Stimulated activated CD8-positive, alpha-beta memory T cell treated with anti-CD3 and anti-CD28 coated beads, Interleukin-15, amount 100 ng/mL, for 24 hours (primary cell): ENCODE measurements at places on chromosomes 7 and 10.
A peak's percentile ranks its signal among the peaks of the same experiment; 100 is the strongest.

GRCh38 chr7:137449016-137449415 lies 105.5 kb upstream of the PTN start:
- no peak for DNase-seq

- no peak for DNase-seq
These were observed 90.7 kb downstream of the COL13A1 start for GRCh38 chr10:69892406-69892805.

GRCh38 chr7:1259621-1260243 lies 27.1 kb downstream of the UNCX start:
- DNase-seq = no peak

DNA sequence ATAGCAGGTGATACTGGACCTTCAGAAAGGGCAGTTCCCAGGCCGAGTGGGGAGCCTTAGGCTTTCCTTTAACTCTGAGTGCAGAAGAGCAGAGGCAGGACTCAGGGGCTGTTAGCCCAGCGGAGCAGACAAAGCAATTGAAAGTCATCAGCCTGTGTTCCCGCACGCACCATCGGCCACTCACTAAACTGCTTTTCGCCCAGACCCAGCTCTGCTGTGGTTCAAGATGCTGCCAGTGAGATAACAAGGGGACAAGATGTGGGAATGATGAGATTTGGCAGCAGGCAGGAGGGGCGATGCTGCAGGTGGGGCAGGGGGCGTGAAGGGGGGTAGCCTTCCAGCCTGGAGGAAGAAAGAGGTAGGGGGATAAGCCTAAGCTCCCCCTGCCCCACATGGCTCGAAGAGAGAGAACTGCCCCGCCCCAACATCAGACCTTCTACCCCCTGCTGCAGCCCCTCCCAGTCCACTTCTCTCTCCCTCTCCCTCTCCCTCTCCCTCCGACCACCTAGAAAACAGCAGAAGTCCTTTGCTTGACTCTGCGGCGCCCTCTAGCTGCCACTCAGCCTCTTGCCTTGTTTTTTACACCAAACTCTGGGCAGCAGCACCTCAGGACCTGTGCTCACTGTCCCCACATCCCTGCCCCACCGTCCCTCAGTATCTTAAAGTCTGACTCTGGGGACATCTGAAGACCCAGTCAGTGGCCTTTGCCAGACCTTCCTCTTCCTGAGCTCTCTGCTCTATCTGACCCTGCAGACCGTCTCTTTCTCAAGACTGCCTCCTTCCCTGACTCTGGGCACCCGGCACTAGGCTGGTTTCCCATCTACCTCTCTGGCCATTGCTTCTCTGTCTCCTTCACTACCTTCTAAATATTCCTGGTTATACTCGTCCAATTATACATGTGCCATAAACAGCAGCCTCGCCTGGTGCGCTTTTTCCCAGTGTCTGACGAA lies 110.5 kb downstream of the C10orf105 start:
- DNase-seq = peak; percentile 40

GRCh38 chr7:151088856-151089699 lies 2.8 kb downstream of the AGAP3 start:
- no peak for DNase-seq

GRCh38 chr7:130948822-130949221 lies 214.8 kb upstream of the KLF14 start:
- no peak for DNase-seq

DNA sequence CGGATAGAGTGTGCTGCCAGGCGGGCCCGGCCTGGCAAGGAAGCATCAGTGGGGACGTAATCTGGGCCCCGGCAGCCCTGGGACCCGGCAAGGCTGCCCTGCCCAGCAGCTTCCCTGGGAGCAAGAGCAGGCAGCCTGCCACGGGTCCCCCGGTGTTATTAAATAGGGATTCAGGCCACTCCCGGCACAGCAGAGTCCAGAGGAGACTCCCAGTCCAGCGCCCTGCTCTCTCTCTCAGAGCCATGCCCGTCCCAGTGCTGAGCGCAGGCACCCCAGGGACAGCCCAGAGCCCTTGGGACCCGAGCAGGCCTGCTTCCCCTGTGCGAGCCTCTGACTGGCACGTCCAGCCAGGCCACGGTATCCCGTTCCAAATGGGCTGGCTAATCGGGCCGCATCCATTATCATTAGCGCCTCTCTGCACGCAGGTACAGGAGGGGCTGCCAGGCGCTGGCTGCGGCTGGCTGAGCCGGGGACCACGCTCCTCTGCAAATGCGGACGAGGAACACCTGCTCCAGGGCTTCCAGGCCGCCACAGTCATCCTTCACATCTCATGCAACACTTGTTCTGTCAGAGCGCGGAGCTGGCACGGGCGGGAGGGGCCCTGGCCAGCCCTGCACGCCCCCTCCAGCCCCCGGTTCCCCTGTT lies 344.2 kb upstream of the MKI67 start:
- DNase-seq = no peak

- DNase-seq = no peak
These were observed 69.6 kb downstream of the ATXN7L1 start for GRCh38 chr7:105806592-105807447.

DNA sequence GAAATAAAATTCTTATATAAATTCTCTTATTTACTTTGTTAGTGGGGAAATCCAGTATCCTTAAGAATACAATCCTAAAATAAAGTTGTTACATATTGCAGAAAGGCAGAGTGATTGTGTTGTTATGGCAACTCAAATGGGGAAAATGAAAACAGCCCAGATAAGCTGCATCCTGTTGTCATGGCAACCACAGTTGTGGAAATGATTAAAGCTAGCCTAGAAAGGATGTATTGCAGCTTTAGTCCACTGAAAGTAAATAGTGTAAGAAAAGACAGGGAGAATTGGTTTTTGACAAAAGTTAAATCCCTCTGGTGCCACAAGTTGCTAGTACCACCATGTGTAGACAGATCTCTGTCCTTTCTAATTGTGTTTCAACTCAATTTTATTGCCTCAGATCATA lies 43.2 kb downstream of the BTRC start:
- no peak for DNase-seq

GRCh38 chr7:122975341-122975740 lies 20.2 kb downstream of the TAS2R16 start:
- DNase-seq = no peak

DNA sequence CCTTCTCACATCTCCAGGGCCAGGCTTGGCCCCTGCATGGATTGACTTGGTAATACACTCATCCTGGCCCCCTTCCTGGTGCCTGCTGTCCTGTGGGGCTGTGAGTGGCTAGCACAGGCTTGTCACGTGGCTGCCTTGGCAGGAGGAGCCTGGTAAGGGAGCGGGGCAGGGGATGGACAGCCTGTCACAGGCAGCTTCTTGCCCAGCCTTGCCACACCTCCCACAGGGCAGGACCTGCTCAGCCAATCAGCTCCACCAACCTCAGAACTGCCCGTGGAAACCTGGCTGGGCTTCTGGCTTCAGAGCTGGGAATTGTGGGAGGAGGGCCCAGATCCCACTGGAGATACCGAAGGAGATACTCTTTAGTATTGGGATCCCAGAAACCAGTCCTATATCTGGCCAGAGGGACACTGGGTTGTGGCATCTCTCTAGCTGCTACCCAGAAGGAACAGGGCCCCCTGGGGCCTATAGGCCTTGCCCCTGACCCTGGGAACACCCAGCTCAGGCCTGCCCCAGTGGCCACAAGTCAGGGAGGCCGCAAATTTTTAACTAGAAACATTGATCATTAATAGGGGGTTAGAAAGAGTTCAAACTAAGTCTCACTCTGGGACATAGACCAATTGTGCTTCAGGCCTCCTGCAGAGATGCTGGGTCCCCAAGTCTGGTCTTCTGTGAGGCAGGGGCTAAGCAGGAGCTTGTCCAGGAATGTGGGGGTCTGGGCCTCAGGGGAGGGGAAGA lies at the start of gene HOGA1:
HOGA1 (plus strand) TSS at position 330 of the 738 bp plus-strand sequence; CDS start at position 645, 315 bp downstream.
- DNase-seq = no peak

DNA sequence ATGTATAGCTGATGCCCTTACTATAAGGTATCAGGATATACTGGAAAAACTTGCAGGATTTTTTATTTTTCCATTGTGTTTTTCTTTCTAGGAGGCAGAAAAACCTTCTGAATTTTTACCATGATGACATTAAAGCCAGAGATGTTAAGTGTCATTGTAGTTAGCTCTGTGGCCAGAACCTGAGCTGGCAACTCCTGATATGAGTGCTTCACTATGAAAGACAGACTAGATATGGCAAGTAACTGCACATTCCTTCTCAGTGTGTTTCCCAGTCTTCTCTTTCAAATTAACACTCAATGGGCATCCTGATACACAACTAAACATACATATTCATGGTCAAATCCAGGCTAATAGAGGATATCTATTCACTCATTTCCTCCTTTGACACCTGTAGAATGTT lies 166.2 kb downstream of the CTTNBP2 start:
- DNase-seq = no peak
